Activated naive CD4-positive, alpha-beta T cell treated with anti-CD3 and anti-CD28 coated beads for 36 hours (primary cell): ENCODE measurements at places on chromosomes 6 and 20. TPM values are rescaled to one million over a fixed set of nuclear protein-coding genes. Genes with fewer than 3 reads are reported as not detected.

DNA sequence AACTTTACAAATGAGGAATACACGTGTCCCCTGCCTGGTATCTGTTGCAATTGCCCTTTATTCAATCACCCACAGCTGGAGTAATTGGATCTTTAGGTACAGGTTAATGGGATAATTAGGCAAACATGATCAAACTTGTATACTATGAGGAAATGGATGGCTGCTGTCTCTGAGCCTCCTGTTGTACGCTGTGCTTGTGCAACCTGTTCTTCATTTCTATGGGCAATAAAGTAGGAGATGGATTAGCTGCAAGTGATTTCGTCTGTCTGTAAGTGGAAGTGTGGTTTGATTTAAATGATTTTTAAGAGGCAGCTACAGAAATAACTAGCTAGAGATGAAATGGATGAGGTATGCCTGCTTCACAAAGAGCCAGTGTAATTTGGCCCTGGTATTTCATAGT is 474.1 kb downstream of the RNF144B start:
- no peak for DNase-seq

- DNase-seq: no peak
These were observed 175.6 kb downstream of the SYNE1 start for GRCh38 chr6:152461556-152461955.

DNA sequence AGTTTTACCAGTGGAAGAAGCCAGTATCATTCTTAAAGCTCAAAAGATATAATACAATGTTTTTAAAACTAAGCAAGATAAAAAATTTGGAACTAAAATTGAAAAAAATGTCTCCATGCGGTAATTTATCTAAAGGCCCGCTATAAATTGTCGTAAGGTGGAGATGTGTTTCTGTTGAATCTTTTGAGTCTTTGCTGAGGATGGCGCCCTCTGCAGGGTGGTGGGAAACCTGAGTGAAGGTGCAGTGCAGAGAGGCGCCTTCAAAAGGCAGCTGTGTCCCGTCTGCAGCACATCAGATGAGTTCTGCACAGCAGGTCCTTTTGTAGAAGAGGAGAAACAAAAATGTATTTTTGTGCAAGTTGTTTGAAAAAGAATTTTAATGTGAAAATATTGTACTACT is 29.4 kb upstream of the KIF25 start:
- DNase-seq: peak; percentile 51

- no peak for DNase-seq
These were observed 16.6 kb upstream of the SCUBE3 start for GRCh38 chr6:35197196-35197595.

- DNase-seq: no peak
These were observed 238.6 kb upstream of the PREP start for GRCh38 chr6:105641504-105641903.

DNA sequence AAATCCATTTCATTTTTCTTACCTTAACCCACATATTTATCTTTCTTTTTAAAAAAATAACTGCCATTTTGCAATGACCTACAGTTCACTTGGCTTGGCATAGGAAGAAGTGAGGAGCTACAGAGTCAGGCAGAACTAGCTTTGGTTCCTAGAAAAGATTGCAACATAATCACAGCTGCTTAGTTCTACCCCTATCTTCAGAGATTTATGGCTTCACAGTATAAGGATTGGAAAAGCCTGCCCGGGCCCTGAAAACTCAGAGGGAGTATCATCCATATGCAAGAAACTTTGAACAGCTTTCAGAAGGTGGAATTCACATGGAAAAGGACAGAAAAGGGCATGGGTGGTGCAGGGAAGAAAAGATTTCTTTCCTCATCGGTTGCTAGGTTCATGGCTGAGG is 774.3 kb upstream of the CHD6 start:
- no peak for DNase-seq

The CRISP2 gene
- not detected for total RNA-seq

The APOBEC2 gene
- total RNA-seq: not detected

GRCh38 chr6:110034667-110035036 is 56.5 kb downstream of the GPR6 start:
- no peak for DNase-seq

The RAB22A gene
- 9.8 TPM for total RNA-seq

The HSPA12B gene
- total RNA-seq: not detected

GRCh38 chr20:48421547-48421946 is 406.3 kb downstream of the PREX1 start:
- no peak for DNase-seq

- DNase-seq: no peak
These were observed 27.3 kb upstream of the TCP11 start for GRCh38 chr6:35168461-35168861.

- DNase-seq: no peak
These were observed 256.8 kb downstream of the NFATC2 start for GRCh38 chr20:51285684-51286083.

The SIRPA gene
- total RNA-seq: 0.10 TPM

GRCh38 chr6:45988635-45989034 is 27.0 kb downstream of the CLIC5 start:
- DNase-seq: no peak

DNA sequence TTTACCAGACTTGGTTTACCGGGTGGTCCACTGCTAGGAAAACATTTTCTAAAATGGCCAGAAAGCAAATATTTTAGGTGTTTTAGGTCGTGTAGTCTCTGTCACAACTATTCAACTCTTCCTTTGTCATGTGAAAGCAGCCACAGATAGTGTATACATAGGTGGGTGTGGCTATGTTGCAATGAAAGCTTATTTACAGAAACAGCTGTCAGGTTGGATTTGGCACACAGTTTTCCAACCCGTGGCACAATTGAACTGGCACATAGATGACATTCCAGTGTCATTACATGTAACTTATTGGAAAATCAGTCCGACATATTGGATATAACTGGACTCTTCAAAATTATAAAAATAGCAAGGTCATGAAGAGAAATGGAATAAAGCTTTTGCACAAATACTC is 68.9 kb upstream of the KCNQ5 start:
- no peak for DNase-seq

- DNase-seq: no peak
These were observed 71.0 kb upstream of the SLC22A16 start for GRCh38 chr6:110547266-110547964.

DNA sequence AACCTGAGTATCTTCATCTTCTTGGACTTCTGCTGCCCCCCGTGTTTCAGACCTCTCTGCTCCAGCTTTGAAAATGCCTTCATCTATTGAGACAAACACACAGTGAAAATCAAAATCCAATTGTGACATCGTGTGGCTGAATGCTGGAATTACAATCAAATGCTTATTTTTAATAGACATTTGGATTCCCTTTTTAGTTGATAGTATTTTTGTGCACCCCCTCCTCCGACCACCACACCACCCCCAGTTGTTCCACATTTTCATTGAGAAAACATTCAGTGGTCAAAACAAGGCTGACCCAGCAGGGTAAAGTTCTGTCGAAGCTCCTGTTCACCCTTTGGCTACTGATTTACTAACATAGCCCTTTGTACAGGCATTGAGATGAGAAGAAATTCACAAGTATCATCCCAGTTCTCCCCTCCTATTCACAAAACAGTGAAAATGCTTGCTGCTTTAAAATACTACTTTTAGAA is 79.0 kb downstream of the NRSN1 start:
- peak; percentile 41 for DNase-seq

DNA sequence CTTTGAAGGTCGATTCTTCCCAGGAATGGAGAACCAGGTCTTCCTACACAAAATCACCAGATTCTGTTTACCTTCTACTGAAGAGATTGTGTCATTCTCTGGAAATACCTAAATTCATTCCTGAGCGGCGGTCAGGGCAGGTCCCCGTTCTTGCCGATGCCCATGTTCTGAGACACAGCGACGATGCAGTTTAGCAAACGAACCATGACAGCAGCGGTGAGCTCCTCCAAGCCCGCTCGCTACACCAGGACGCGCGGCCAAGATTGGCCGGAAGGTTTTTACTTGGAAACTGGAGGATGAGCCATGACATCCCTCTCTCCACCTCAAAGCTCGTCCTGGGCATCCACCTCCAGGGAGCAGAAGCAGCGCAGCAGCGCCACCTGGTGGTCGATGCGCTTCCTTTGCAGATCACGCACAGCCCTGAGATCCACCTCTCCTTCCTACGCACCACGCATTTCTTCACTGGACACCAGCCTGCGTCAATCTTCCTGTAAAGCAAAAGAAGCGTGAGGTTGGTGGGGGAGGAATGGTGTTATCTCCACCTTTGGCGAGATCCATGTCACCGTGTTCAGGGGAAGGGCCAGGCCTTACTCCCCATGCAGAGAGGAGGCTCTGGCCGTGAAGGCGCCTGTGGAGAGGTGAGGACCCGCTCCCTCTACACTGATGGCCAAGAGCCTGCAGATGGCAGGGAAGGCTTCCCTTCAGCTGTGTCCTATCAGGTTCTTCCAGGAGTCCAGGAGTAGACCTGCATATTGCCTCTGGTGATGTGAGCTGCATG is 9.9 kb upstream of the HLA-B start:
- DNase-seq: peak; percentile 91

GRCh38 chr6:28683945-28684538 is 158.4 kb downstream of the GPX5 start:
- no peak for DNase-seq

The BACH2 gene
- 75.1 TPM for total RNA-seq

The LRP11 gene
- total RNA-seq: 4.6 TPM

The CAP2 gene
- total RNA-seq: not detected

DNA sequence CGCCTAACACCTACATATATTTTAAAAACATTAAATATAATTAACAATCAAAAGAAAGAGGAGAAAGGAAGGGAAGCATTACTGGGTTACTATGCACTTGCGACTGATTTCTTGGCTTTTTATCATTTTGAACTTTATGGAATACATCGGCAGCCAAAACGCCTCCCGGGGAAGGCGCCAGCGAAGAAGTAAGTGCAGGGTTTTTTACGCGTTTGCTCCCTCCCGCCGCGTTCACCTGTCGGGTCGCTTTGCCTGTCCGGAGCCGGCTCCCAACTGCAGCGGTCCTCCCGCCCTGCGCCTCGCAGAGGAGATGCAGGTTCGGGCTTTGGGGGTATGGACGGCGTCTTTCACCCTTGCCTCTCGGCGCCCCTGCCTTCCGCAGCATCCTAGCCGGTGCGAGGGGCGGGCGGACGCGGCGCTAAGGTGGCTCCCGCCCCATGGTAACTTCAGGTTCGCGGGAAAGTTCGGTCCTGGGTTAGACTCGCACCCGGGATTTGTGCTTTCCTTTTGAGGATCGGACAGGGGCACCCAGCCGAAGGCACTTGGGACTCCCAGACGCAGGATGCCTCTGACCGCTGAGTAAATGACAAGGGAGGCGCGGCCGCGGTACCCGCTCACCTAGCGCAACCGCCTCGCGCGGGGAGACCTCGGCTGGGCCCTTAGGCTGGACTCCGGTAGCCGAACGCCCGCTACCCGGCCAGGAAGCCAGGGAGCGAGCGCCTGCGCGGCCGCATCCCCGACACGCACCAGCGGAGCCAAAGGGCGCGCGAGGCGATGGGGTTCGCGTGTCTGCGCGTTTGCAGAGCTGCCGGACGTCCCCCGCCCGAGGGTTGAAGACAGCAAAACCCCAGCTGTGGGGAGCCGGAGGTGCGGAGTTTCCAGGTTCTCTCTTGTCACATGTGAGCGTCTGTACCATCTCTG is 891 bp downstream of the RSPO3 start:
- peak; percentile 21 for DNase-seq

DNA sequence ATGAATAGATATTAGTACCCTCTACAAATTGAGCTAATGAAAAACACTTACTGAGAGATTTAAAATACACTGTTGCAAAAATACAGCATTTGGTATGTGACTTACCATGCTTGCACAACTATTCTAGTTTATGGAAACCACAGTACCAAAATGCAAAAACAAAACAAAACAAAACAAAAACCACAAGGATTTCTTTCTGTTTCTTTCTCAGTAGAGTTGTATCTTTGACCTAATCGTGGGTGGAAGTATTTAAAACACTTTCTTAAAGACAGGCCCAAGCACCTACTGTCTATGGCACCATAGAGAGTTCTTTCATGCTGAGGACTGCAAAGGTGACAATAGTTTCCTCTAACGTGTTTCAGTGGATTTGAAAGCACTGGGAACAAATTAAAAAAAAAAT is 95.3 kb upstream of the C6orf118 start:
- DNase-seq: no peak

GRCh38 chr6:29789176-29789575 is 38.4 kb upstream of the HLA-G start:
- DNase-seq: no peak

The NHLRC1 gene
- 0.10 TPM for total RNA-seq

GRCh38 chr20:34410336-34410735 is 47.3 kb downstream of the ITCH start:
- no peak for DNase-seq

The OLIG3 gene
- total RNA-seq: not detected

The GTSF1L gene
- not detected for total RNA-seq

The TMEM14A gene
- total RNA-seq: 10.4 TPM

The BCLAF1 gene
- 117 TPM for total RNA-seq

DNA sequence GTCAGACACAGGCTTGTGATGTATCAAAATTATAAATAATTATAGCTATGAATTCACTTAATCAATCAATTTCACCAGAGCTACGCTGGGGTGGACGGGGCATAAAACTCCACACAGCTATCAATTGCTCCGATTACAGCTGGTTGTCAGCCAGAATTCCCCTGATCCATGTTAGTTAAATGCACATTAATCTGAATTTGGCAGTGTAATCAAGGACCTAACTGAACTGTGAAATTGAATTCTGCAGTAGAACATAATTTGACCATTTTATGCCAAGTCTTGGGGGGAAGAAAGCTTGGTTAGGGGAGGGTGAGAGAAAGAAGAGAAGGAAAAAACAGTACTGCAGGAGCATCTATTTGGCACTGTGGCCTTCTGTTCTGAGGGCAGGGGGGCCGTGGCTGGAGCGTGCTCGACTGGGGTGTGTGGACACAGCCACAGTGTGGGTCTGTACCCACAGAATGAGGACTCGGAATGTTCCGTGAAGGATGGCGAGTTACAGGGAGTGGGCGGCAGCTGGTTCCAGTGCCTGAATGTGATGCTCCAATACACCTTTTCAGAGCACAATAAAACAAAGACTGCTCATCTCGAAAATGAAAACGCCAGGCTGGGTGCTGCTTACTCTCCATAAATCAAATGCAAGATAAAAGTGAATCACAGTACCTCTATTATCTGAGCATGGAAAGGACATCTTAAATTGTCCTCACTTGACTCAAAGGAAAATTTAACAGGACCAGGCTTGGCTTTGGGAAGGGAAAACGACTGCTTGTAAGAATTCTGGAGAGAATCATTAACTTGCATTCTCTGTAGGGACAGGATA is 59.2 kb downstream of the LAMP5 start:
- no peak for DNase-seq

The CPXM1 gene
- total RNA-seq: 2.2 TPM

GRCh38 chr6:20433929-20434328 is 32.2 kb downstream of the E2F3 start:
- no peak for DNase-seq

- DNase-seq: no peak
These were observed 1133.3 kb upstream of the ADGRB3 start for GRCh38 chr6:67501755-67502154.

DNA sequence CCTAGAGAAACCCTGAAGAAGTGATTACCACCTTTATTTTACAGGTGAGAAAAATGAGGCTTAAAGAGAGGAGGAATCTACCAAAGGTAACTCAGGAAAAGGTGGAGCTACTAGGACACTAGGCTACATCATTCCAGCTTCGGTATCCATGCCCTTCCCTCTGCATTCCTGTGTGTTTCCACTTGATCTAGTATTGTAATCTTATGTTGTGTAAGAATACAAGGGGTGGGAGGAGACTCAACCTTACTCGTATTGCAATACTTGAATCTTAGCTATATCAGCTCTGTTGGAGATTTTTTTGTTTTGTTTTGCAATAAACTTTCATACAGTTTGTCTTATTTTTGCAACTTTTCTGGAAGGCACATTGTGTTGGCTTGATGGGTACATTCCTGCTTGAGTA is 742.4 kb downstream of the PTPRT start:
- no peak for DNase-seq

The PTCHD4 gene
- not detected for total RNA-seq

The BMP2 gene
- not detected for total RNA-seq

The BMP7 gene
- not detected for total RNA-seq
